ENCODE measurements at places on chromosomes 6 and 20. TPM values are rescaled to one million over a fixed set of nuclear protein-coding genes. Genes with fewer than 3 reads are reported as not detected.

Gene TNXB
- 4.2 TPM for total RNA-seq

Gene OR2J2
- total RNA-seq: not detected

Gene MARCKS
- 269 TPM for total RNA-seq

Gene PDSS2
- total RNA-seq: 6.1 TPM

Gene GSTA1
- total RNA-seq: not detected

Gene TPD52L1
- 7.2 TPM for total RNA-seq

Gene HLA-DOA
- total RNA-seq: not detected

Gene GNAS
- total RNA-seq: 467 TPM

Data from vein endothelial cell (primary cell).